ENCODE measurements at places on chromosomes 4 and X.

GRCh38 chr4:95821867-95822266 is 18.0 kb upstream of the PDHA2 start:
- DNase-seq: no peak

GRCh38 chr4:91837608-91838029 is 466.1 kb upstream of the GRID2 start:
- no peak for DNase-seq

DNA sequence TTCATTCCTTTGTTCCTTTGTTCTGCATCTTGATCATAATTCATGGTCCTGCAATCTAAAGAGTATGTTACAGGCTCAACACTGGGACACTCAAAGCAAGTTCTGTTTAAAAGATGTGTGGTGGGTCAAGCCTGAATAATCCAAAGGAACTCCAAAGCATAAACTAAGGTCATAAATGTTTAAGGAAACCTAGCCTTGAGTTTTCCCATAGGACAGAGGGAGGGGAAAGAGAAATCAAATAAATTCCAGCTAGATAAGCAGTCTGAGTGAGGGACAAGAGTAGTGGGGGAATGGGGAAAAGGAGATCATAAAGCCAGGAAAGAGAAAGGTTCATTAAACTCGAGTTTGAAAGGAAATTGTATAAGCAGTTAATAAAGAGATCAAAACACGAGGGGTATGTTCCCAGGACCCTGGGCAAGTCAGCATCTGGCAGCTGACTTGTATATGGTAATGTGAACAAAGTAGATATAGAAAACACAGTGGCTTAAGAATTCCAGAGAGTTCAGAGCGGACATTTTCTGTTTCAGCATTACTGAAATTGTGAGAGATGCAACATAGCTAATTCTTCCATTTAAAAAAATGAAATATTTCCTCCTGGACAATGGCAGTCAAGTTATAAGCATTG is 125.8 kb upstream of the EDNRA start:
- DNase-seq: no peak

DNA sequence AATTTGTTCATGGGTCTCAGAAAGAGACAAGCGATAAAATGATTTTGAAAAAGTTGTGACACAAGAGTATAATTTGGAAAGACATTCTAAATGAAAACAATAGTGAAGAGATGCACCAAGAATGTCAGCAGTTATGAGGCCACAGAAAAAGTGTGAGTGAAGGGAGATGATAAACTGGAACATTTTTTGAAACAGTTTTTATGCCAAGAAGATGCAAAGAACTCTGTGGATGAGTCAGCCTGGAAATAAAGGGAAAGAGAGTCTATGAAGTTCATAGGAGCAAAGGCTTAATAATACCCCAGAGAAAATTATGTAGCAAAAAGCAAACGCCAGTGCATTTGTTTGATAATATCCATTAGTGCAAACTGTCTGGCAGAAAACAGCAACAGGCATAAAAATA is 188.4 kb upstream of the TBC1D9 start:
- no peak for DNase-seq

- DNase-seq: no peak
Measured at GRCh38 chr4:138055890-138056289, 186.3 kb downstream of the SLC7A11 start.

GRCh38 chr4:40731792-40732245 is 17.9 kb upstream of the NSUN7 start:
- DNase-seq: no peak

DNA sequence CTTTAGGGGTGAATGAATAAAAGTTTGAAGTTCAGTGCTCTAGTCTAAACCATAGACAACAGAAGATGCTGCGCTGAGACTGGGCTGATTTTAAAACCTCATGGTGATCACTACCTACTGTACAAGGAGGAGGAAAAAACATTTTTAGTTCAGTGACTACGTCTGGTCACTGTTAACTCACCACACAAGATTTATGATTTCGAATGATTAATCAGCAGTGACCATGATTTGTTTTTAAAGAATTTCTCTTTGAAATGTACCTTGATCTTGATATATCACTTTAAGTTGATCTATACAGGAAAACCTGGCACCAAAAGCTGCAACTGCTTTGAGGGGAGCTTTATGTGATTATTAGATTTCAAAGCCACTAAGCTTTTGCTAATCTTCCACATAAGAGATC is 286.3 kb downstream of the PDGFC start:
- no peak for DNase-seq

DNA sequence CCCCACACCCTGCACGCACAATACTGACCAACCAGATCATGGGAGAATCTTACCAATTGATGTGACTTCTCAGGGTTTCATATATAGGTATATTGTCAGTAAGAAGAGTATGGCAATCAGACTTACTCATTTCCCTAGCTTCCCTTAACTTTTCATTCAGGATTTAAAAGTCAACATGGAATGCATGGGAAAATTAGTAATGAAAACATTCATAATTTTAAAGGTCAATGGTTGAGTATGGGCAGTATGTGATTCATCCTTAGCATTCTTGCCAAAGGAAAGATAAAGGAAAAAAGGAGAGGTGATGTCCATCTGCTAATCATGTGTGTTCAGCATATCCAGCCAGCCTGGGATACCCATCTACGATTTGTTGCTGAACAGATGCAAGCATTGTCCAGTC is 4.0 kb downstream of the DIPK2B start:
- no peak for DNase-seq
